ENCODE measurements at places on chromosomes 12 and 14.

DNA sequence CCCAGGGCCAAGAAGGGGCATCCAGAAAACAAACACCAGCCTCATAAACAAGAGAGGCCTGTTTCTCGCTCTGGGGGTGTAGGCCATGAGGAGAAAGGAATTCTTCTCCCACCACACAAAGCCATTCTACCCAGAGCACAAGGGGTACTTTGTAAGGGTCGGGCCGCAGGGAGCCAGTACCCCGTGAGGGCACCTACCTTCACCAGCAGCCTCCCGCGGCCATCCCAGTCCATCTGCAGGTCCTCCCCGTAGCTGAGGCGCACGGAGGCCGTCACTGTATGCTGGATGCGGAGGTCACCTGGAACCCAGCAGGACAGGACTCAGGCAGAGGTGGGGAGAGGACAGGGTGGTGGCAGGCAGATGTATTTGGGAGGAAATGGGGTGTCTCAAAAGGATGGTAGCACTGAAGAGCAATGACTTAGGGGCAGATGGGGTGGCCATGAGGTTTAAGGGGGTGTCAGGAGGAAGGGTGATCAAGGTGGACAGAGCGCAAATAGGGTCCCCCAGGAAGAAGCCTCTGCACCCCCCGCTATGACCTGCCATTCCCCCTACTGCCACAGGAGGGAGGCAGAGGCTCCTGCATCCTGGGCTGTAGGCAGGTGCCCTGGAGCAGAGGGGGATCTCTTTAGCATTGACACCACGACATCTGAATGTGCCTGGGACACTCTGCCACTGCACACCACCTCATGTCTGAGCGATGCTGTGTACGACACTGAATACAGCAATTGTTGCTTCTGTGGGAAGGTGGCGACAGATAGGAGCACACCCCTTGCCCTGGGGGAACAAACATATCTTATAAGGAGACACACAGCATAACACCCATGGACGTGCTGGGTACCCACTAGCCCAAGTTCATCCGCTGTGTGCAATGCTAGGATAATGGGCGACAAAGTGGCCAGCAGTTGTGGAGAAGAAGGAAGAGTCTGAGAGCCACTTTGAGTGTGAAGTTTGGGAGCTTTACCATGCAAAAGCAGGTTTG, 61.4 kb downstream of the VWF start:
- peak; percentile 61 for DNase-seq

DNA sequence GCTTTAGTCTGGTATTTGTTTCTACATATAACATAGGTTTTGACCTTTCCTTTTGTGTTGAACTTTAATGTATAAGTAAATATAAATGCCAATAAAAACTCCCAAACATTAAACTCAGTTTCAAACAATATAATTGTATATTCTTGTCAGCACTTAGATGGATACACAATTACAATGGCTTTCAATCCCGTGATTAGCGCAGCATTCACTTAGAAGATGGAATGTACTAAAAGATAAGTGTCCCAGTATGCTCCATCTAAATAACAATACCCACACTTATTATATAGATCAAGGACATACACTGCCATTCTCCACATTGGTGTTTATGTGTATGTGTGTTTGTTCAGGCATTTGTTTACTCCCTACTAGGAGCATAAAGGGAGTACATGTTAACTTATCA, 193.1 kb downstream of the SOX5 start:
- no peak for DNase-seq

DNA sequence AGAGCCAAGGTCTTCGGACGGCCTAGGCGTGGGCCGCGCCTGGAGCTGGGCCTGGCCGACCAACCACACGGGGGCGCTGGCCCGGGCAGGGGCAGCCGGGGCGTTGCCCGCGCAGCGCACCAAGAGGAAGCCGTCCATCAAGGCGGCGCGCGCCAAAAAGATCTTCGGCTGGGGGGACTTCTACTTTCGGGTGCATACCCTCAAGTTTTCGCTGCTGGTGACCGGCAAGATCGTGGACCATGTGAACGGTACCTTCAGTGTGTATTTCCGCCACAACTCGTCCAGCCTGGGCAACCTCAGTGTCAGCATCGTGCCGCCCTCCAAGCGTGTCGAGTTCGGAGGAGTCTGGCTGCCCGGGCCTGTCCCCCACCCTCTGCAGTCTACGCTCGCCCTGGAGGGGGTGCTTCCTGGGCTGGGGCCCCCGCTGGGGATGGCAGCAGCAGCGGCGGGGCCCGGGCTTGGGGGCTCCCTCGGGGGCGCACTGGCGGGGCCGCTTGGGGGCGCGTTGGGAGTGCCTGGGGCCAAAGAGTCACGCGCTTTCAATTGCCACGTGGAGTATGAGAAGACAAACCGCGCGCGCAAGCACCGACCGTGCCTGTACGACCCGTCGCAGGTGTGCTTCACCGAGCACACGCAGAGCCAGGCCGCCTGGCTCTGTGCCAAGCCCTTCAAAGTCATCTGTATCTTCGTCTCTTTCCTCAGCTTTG, 4.4 kb upstream of the SHMT2 start:
- no peak for DNase-seq

- DNase-seq = no peak
Measured at GRCh38 chr14:19729763-19730162, 13.6 kb upstream of the OR4Q3 start.

GRCh38 chr14:84527706-84528105, 1002.2 kb upstream of the FLRT2 start:
- DNase-seq = no peak

GRCh38 chr12:110039085-110039807, 9.1 kb downstream of the C12orf76 start:
- peak; percentile 98 for DNase-seq

DNA sequence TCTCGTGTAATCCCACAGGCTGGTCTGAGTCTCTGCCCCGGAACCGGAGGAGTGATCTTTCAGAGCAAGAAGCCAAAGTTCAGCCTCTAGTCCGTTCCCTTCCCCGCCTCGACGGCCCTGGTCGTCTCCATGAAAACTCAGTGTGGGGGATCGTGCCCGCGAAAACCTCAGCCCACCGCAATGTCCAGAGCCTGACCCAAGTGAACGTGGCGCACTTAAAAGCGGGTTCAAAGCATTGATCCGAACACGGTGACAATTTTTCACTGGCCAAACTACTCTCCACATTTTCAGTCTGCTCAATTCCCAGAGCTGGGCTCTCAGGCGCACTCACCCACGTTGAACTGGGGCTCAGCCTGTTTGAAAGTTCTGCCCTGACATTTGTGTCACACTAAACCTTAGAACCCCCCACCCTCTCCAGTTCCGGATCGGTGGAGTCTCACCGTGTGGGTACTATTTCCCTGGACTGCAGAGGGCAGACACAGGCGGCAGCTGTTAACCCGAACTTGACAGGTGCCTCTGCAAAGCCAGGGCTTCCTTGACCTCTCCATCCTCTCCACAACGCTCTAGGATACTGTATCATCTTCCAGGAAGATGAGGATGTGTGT, 886 bp upstream of the PRICKLE1 start:
- DNase-seq = no peak

DNA sequence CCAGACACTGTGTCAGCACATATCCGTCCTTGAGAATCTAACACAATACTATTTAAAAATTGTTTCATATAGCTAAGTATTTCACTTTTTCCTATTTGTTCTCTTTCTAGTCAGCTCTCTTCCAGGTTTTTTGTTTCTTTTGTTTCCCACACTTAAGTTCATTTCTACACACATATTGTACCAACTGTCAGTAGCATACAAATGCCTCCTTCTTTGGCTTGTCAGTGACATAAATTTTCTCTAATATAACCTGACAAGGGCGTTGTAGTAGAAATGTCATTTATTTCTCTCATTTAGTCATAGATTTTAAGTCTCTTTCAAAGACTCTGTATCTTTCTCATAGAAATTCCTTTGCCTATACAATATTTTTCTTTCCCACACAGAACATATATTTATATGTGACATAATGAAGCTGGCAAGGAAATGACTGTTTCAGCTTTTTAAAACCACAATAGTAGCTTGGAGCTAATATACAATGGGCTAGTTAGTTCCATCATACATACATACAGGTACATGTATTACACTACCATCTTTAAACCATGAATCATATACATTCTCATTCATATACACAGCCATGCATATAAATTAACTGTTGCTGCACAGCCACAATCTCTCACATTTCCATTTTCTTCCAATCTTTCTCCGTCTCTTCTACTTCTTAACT, 42.3 kb upstream of the EPS8 start:
- no peak for DNase-seq

DNA sequence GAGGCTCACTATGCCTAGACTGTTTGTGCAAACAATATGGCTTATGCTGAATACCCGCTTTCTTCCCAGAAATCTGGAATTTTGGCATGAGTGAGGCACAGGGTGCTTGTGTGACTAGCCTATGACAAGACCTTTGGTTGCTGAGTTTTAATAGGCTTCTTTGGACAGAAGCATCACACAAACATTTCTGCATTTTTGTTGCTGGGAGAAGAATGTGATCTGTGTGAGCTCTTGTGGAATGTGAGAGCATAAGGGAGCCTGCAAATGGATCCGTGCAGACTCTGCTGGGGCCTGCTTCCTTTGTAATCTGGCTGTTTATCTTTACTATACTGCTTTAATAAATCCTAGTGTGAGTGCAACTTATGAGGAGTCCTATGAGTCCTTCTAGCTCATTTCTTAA, 83.0 kb upstream of the ZDHHC17 start:
- peak; percentile 94 for DNase-seq

DNA sequence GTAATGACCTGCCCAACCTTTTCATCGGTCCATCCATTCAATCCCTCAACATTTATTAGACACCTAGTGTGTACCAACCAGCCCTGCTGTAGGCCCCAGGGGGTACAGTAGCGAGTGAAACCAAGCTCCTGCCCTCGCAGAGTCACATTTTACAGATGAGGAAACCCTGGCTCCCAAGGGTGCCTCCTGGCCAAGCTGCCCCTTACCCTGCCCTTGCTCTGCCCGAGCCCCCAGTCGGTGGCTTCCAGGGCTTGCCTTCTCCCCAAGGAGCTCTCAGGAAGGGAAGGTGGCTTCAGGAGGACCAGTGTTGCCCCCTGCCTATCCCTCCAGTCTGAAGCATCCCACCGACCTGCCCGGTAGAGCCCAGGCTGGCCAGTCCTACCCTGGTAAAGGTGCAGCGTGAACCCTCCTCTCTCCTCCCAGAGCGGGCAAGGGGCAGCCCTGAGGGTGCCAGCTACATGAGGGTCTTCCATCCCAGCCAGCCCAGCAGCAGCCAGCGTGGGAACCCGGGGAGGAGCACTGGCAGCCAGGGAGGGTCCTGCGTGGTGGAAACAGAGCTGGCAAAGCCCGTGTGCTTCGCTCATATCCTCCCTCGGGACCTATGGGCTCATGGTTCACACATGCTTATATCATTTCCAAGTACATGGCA, 670 bp upstream of the BEGAIN start:
- no peak for DNase-seq

DNA sequence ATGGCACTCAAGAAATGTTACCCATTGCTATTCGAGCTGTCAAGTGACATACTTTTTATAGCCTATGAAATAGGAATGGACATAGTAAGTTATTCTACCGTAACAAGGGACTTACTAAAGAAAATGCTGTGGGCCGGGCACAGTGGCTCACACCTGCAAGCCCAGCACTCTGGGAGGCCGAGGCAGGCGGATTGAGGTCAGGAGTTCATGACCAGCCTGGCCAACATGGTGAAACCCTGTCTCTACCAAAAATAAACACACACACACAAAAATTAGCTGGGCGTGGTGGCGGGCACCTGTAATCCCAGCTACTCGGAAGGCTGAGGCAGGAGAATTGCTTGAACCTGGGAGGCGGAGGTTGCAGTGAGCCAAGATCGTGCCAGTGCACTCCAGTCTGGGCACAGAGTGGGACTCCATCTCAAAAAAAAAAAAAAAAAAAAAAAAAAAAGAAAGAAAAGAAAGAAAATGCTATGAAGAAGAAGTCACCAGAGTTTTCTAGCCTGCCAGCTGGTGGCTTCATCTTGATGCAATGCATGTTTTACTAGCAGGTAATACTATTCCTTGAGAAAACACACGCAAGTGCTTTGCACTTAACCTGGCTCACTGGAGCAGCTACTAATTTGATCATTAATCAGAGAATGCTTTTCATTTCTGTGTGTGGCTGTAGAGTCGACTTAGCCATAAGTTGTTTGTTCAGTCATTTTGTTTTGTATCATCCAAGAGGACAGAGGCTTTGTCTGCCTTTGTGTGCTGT, 166.7 kb upstream of the MYL2 start:
- no peak for DNase-seq

GRCh38 chr14:77830692-77831091, 30.8 kb downstream of the ADCK1 start:
- no peak for DNase-seq

DNA sequence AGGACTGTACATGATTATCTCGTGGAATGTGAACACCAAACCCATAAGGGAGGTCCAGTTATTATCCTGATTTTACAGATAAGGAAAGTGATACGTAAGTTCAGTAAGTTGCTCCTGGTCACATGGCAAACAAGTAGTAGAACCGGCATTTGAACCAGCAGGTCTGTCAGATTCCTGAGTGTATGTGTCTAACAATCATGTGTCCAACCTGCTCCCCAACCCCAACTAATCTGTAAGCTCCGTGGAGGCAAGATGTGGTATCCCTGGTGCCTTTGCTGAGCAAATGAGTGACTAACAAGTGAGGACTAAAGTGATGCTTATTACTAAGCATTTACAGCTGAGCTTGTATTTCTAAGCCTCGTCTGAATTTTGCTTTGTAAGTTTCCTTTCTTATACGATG, 65.9 kb downstream of the PTPN21 start:
- DNase-seq = no peak

Measured in EH (cell line).